ENCODE measurements at places on chromosomes 5 and 9.

GRCh38 chr9:95443301-95443700 is 73.5 kb downstream of the PTCH1 start:
- no peak for DNase-seq

DNA sequence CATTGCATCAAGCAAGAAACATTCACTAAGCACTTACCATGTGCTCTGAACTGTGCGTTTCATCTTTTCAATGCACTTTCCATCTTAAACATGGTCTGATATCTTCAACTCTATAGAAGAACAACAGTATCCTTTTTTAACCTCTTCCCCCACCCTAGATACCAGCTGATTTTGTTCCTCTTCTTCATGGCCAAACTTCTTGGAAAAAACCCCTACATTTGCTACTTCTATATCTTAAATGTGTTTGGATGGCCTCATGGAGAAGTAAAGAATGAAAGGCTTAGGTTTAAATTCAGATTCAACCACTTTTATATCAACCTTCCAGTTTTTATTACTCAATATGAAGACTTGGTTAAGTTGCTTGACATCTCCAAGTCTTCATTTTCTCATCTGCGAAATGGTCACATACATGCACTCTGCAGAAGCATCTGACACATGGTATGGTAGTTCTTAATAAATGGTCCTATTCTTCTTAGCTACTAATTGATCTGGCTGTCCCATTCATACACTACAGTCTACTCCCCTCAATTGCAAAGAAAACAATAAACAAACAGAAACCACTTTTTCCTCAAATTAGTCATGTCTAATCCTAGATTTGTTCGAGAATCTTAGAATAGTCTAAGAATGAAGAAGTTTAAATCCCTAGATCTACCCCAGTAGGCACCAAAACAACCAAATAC is 59.4 kb downstream of the FYB1 start:
- DNase-seq: no peak

GRCh38 chr9:2120926-2121689 is 106.0 kb downstream of the SMARCA2 start:
- DNase-seq: no peak

DNA sequence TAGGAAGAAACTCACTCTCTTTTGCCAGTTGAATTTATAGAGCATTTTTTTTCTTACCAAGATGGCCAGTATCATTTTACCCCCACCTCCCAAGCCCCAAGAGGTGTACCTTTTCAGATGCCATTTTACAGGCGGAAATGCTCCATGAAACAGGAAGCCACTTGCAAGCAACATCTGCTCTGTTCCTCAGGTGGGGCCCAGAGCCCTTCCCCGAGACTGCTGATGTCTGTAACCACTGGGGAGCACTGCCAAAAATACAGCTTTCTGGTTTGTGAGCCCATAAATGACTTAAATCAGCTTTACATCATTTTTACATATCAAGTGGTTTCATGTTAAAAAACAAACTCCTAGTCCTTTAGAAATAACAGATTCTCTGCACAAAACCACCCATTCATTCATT is 42.9 kb upstream of the GARNL3 start:
- no peak for DNase-seq

- DNase-seq: no peak
Measured at GRCh38 chr5:10288592-10289219, 19.0 kb downstream of the CMBL start.

DNA sequence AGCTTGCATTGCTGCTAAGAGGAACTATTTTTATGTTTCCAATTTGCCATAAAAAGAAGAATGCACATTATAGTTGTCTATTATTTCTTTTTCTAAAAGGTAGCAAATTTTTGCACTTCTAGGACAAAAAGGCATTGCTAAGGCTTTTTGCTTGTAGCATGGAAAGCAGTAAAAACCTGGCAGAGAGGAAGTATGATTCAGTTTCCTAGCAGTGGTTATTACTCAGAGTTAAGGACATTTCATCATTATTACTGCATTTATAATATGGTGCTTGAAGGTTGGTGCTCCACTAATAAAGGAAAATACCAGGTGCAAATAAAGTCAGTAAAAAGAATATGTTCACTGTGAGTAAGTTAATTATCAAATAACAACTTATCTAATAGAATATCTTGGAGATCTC is 179.8 kb upstream of the PLPPR1 start:
- no peak for DNase-seq

DNA sequence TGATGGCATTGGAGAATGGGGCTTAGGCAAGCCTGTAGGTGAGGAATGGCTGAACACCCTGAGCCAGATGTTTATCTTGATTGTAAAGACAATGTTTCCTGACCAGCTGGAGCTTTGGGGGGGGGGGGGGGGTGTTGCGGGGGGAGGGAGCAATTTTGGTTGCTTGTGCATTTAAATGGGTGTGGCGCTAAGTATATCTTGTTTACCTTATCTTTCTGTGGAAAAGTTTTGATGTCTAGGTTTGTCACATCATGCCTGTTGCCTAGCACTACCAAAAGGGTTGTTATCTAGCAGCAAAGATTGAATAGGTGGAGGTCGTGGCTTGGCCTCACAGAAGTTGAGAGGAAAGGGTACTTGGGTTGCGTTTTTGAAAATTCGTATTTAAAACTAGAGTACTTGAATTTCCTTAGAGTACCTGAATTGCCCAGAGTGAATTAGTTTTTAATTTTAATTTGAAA is 1.3 kb downstream of the SMAD5 start:
- no peak for DNase-seq

DNA sequence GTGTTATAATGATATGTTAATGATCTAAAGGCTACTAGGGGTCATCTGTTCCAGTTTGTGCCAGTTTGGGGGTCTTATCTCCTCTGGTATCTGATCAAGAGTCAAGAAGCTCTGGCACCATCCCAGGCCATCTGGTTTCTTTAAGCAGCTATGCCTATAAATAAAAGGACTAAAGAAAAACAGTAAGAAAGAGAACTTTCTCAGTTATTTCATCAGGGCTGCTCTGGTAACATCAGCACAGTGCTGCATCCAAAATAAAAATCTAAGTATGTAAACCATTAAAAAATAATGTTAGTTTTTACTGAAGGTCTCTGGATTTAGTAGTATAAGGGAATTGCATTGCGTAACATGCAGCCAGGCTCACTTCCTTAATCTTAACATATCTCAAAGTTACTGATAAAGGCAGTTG is 185.0 kb downstream of the NR2F1-AS1 start:
- no peak for DNase-seq

DNA sequence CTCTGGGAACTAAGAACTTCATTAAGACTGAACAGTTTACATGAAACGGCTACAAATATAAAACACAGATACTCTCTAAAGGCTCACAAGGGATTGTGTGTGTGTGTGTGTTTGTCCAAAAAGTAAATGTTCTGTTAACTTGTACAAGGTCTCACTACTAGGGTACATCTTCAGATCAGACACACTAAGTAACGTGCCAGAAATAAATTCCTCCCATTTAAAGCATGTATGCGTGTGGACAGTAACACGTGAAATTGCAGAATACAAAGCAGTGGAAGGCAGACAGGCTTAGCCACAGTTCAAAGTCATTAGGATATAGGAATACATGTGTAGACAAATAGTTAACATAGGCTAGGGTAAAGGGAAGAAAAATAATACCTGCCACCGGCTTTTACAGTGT is 1.8 kb downstream of the BNC2 start:
- no peak for DNase-seq

- no peak for DNase-seq
Measured at GRCh38 chr5:26569929-26570258, 468.5 kb downstream of the CDH9 start.

DNA sequence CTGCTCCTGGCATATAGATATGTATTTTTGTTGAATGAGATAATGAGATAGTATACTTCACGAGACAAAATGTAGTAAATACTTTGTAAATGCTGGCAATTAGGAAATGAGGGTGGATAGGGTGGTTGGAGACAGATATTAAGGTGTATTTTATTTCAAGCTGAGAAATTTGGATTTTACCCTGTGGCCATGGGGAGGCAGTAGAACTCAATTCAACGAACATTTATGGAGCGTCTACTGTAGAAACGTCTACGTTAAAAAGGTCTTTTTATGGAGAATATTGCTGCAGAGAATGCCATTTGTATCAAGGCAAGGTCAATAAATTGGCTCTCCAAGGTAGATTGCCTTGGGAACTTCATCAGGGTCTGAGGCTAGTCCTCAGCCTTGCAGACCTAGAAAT is 21.5 kb upstream of the RALGPS1 start:
- DNase-seq: no peak

- no peak for DNase-seq
Measured at GRCh38 chr5:100706776-100707175, 171.6 kb downstream of the FAM174A start.

- no peak for DNase-seq
Measured at GRCh38 chr9:74444369-74444768, 52.8 kb upstream of the RORB start.

GRCh38 chr5:26763215-26763614 is 275.2 kb downstream of the CDH9 start:
- DNase-seq: peak; percentile 25

DNA sequence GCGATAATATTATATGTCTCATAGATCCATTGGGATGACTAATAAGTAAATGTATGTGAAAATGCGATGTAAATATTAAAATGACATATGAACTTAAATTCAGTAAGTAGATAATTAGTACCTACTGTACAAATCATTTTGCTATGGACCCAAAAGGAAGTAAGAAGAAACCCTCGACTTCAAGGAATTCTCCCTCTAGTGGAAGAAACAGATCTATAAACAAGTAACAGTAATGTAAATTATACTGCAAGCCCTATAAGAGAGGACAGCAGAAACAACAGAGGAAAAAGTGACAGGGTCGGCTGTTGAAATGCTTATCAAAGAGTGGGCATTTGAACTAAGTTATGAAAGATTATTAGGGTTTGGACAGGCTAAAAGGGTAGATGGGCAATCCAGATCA is 320.3 kb downstream of the DMAC1 start:
- DNase-seq: no peak

DNA sequence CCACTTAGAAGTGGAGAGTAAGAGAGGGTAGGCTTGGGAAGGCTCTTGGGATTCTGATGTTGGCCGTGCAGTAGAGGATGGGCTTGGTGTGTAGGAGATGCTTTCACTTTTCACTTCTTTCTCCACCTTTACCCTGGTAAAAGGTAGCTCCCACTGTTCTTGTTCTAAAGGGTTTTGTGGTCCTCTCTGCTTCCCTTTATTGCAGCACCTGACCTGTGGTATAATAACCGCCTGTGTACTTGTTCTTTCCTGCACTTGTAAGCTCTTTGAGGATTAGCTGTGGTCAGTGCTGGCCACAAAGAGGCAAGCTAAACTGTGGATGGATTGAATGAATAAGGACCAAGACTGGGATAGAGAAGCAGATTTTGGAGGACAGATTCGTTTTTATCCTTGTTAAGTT is 25.2 kb downstream of the KDM4C start:
- DNase-seq: no peak

GRCh38 chr5:99033014-99033900 is 104.5 kb upstream of the CHD1 start:
- no peak for DNase-seq

DNA sequence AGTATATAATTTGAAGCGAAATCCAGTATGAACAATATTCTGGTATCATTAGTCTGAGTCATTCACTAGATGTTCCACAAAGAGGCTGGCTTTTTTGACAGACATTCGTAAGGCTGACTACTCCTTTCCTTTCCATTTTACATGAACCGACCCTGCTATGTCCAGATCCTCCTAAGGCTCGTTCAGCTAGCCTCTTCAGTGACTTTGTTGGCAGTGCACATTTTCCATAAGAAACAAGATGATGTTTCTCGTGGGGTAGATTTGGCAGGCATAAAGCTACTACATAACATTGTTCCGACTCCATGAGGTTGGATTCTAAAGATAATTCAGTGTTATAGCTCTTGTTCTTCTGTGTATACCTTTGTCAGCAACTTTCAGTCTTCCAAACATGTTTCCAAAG is 49.0 kb downstream of the ZNF462 start:
- no peak for DNase-seq

GRCh38 chr5:137348759-137349158 is 150.4 kb downstream of the SPOCK1 start:
- peak; percentile 55 for DNase-seq

Measured in Ammon's horn (tissue), 1 donor.